ENCODE measurements at places on chromosomes 1 and 21.

- DNase-seq: no peak
These were observed 6.2 kb downstream of the MEF2D start for GRCh38 chr1:156494309-156494895.

DNA sequence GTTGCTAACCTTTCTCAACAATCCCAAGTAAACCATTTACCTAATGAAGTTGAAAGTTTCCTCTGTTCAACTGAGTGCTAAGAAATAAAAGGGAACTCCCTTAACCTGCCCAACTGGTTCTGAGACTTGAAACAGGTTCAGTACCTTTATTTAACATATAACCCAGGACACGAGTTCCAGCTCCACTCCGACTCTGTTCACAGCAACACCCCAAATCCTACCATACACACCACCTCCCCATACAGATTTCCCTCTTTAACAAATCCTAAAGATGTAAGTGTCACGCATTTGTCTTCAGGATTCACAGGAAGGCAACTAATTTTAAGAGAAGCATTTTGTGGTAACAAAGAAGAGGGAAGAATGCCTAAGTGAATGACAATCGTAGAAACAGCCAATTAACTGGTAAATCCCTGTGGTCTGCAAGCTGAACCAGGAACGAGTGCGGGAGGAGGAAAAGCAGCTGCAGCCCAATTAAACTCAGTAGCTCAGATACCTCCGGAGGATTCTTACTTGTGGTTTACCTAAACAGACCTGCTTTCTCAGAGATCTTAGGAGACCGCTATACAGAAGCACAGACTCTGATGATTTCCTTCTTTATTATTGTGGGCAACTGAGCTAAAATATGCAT, 134.5 kb upstream of the MAGI3 start:
- no peak for DNase-seq

GRCh38 chr1:147246044-147246690, 3.7 kb downstream of the CHD1L start:
- peak; percentile 29 for DNase-seq

DNA sequence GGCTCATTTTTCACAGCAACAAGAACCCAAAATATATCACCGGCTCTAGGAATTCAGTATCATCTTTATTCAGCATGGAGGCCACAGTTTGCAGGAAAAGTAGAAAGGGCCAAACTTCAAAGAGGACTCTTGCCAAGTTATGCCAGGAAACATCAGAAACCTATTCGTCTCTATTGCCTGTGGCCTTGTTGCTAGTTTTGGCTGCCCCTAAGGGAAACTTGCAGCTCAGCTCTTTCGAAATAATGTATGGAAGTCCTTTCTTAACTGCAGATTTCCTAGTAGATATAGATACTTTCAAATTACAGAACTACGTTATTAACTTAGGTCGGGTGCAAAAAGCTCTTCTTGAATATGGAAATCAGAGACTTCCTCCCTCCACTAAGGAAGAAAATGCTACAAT, 4.2 kb upstream of the NENF start:
- peak; percentile 32 for DNase-seq

DNA sequence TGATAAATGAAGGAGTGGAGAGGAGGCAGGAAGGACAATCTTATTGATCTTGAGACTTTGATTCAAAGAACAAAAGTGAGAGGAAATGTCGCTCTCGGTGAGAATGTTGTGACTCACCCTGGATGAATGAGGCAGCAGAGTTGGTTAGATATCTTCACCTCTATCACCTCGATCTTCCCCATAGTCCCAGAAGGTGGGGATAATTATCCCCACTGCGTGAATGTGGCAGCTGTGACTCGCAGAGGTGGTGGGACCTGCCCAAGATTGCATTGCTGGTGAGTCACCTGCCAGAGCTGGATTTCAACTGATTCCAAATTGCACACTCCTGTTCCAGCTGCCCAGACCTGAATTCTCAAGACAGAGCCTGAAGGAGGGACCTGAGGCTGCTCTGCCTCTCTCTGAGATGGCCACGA, 105.0 kb downstream of the MATN1 start:
- no peak for DNase-seq

DNA sequence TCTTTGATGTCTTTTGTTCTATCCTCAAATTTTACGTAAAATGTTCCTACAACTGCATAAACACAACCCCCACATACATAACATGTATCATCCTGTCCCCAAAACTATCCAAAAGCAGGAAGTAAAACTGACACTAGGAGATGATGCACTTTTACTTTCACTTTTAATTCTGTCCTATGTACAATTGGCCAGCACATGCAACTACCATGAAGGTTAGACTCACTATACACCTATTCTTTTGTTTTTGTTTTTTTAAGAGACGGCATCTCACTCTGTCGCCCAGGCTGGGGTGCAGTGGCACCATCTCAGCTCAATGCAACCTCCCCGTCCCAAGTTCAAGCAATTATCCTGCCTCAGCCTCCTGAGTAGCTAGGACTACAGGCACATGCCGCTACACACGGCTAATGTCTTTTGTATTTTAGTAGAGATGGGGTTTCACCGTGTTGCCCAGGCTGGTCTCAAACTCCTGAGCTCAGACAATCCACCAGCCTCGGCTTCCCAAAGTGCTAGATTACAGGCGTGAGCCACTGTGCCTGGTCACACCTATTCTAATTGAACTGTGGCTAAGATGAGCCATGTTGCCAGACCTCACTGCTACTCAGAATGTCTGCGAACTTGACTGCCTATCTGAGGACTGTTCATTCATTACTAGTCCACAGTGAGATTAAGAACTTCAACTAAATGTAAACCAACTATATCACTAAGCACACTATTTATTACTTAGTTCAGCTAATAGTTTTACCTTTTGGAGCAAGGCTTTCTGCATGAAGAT, 48.0 kb downstream of the TOR3A start:
- peak; percentile 73 for DNase-seq

DNA sequence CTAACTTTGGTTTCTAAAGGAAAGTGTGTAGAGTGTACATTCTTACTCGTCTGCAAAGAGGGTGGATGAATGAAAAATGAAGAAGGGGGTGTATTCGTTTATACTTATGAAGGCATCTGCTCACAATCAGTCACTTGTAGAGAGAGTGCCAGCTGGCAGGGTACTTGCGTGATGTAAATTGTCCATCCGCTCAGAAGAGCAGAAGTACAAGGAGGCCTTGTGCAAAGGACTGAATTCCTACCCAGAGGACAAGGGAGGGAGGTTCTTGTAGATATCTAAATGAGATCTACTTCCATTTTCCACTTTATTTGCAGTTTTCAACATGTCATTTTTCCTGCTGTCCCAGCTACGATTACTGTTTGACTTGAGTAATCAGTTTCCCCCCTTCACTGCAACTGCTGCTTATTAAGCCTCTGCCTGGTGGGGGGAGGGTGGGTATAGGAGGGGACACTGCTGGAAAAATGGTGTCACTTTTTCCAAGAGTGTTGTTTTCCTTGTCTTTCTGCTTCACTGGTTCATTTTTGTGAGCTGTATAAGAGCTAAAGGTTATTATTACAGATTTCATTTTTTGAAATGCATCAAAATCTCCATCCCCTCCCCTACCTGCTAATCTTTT, 67.3 kb downstream of the LAMC1 start:
- DNase-seq: no peak

- DNase-seq: no peak
These were observed 24.1 kb downstream of the DIP2A start for GRCh38 chr21:46482846-46483231.

- no peak for DNase-seq
These were observed 52.6 kb downstream of the CD34 start for GRCh38 chr1:207858281-207858680.

GRCh38 chr1:79646880-79647279, 640.4 kb upstream of the ADGRL4 start:
- DNase-seq: peak; percentile 2

DNA sequence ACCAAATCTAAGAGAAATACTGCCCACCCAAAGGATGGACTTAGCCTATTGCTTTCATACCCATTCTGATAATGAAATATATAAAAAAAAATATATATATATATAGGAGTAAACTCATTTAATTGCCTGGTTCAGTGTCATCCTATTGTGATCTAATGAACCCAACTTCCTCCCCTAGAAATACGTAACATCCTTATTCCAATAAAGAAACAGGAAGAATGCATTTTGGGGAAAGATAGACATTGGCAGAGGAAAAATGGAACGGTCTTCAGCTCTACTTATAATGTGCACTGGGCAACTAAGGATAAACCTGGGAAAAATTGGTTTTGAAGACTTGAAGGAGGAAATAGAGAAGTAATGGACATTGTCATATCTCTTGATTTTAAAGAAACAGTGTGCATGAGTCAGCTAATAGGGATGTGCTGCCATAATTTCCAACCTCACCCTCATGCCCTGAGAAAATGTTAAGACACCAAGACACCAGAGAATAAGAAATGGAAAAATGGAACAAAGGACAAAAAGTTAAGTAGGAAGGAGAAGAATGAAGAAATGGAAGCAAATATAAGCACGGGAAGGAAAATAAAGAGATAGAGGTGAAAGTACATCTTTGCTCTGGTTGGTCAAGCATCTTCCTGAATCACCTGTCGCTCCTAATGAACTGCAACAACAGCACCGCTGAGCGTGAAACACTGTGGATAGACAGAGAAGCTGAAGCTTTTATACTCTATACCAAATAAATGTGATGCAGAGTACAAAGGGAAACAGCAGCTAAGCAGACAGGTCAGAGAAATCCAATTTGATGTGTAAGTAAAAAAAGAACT, 5.4 kb downstream of the UBR4 start:
- peak; percentile 20 for DNase-seq

GRCh38 chr1:82491301-82492048, 690.7 kb downstream of the ADGRL2 start:
- DNase-seq: no peak

GRCh38 chr21:34105947-34106541, 32.7 kb downstream of the MRPS6 start:
- DNase-seq: no peak
